ENCODE measurements at places on chromosomes 12 and 14.

DNA sequence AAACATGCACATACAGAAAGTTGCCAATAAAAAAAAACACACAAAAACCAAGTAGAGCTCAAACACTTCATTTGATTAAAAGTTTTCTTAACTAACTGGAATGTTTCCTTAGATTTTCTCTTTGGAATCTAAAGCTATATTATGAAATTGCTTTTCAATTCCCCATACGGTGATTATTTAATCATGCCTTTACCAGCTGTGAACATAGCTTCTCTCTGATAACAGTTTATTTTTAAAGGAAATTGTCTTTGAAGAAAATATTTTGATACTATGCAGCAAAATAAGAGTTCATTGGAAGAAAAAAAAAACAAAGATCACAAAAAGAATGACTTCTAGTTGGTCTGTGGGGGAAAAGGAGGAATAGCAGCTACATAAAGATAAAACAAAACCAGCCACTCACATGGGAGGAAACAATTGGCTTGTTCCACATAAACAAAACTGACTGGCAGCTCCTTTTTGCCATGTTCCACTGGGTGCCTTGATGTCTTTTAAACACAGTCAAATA, 71.4 kb downstream of the BMP4 start:
- no peak for DNase-seq

DNA sequence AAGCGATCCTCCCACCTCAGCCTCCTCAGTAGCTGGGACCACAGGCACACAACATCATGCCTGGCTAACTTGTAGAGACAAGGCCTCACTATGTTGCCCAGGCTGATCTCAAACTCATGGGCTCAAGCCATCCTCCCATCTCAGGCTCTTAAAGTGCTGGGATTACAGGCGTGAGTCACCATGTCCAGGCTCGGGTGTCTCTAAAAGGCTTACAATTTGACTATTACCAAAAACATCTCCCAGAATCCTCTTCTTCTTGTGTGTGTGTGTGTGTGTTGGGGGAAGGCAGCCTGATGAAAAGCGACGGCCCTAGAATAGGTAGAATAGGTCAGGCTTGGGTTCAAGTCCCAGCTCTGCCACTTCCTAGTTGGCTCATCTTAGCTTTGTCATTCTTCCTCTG, 16.8 kb downstream of the MSI1 start:
- no peak for DNase-seq

DNA sequence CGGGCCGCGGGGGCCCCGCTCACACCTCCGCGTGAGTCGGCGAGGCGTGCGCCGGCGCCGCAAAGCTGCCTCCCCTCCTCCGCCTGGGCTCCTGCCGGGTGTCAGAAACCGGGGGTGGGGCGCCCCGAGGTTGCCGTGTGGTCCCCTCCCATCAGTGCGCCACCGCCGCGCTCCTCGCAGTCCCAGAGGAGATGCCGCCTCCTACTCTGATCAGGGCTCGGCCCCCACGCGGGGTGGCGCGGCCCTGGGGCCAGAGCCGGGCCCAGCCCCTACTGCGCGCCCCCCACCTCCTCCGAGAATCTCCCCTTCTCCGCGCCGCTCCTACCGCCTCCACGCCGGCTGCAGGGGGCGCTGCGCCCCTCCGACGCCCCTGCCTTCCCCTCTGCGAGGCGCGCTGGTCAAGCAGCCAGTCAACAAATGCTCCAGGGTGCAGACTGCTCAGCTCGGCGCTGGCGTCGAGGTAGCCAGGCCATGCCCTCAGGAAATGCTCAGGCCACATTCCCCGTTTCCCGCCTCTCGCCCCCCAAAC, 467 bp upstream of the JAG2 start:
- DNase-seq: no peak

DNA sequence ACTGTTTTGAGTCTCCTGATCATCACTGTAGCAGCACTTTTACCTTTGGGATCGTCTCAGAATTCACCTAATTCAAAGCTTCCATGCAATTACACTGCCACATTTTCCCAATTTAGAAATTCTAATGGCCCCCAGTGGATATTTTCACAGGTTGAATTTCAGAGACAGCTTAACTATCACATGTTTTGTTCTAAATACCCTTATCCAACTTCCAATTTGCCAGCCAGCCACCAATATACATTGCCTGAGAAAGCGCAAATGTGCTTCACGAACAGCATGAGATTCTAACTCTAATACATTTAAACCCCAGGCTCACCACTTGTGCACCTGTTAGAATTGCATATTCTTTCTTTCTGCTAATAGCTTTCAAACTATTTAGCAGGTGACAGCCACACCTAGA, 1160.9 kb upstream of the TMEM132C start:
- DNase-seq: no peak

GRCh38 chr14:30996892-30997659, 28.4 kb upstream of the AP4S1 start:
- DNase-seq: no peak

DNA sequence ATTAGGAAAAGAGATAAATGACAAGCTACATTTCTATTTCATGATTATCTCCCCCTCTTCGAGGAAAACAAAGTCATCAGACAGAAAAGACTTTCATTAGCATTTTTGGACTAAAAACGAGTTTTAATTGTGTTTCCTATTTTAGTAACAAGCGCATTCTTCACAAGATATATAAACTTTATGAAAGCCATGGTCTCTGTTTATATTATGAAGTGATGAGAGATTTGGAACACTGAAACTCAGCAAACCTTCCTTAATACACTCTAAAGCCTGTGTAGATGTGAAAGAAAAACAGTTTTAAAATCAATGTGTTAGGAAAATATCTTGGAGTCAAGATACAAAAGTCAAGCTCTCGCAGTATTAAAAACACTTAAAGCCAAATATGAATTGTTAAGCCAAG, 539.1 kb downstream of the LRFN5 start:
- DNase-seq: no peak

DNA sequence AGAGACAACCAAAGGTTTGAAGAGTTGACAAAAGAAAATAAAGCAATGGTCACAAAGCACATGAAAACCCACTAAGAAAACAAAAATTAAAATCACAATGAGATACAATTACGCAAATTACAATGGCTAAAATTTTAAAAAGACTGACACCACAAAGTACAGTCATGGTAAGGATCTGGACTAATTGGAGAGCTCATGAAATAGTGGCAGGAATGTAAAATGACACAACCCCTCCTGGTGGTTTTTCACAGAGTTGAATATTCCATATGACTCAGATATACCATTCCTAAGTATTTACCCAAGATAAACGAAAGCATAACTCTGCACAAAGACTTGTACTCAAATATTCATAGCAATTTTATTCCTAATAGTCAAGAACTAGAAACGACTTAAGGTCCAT, 65.9 kb downstream of the NOVA1 start:
- no peak for DNase-seq

DNA sequence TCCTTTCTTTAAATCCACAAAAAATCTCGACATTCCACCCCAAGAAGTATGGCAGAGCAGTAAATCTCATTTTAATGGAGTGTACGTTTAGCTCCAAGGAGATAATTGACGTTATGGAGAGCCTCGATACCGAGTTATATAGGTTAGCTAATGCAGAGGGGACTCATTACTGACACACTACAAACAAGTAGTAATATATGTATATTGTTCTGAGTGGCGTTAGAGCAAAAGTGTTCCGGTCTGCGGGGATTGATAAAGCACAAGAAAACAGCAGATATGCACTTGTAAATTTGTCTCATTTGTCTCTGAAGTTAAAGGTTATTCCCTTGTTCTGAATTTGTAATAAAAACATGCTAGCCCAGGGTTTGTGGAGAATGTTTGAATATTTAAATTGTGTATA, 84.1 kb downstream of the BCL11B start:
- no peak for DNase-seq

DNA sequence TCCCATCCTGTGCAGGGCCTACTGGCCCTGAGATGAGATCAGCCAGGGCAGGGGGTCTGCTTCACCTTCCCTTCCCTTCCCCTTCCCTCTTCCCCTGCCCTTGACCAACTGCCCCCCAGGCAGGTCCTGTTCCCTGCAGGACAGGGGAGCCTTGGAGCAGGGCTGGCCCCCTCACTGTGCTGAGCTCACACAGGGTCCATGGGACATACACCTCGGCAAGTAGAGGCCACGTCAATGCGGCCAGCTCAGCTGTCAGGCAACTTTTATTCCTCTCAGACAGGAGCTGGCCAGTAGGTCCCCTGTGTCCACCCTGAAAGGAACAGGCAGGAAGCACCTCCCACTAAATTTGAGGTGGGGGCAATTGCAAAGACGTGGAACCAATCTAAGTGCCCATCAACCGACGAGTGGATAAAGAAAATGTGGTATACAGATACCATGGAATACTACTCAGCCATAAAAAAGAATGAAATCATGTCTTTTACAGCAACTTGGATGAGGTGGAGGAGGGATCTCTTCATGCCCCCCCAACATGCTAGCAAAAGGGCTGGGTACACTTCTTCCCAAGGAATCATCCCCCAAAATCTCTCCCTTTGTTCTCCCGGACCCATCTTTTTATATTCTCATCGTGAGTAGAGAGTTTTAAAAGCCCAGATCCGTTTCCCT, 148.7 kb downstream of the BCL11B start:
- no peak for DNase-seq

GRCh38 chr12:27462151-27462694, 15.7 kb downstream of the SMCO2 start:
- no peak for DNase-seq

DNA sequence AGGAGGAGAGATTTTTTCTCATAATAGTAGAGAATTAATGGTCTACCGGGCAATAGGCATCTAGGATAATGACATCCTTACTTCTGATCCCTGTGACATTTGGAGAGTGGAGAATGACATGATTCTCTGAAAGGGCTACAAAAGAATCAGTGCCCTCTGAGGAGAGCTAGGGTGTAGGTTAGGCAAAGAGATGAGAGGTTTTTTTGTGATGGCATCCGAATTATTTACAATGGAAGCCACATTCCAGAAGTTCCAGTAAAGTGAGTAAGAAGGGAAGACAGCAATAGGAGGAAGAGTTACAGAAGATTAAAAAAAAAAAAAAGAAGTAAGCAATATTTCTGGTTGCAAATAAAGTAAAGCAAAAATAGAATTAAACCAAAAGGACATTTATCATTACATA, 478.0 kb downstream of the RMST start:
- no peak for DNase-seq

- no peak for DNase-seq
Observed at GRCh38 chr12:19298836-19299605, 140.3 kb upstream of the AEBP2 start.

All from stimulated activated CD4-positive, alpha-beta T cell treated with anti-CD3 and anti-CD28 coated beads, Interleukin-15, amount 100 ng/mL, for 1 hour (primary cell).